ENCODE measurements at places on chromosomes 2 and 18.

DNA sequence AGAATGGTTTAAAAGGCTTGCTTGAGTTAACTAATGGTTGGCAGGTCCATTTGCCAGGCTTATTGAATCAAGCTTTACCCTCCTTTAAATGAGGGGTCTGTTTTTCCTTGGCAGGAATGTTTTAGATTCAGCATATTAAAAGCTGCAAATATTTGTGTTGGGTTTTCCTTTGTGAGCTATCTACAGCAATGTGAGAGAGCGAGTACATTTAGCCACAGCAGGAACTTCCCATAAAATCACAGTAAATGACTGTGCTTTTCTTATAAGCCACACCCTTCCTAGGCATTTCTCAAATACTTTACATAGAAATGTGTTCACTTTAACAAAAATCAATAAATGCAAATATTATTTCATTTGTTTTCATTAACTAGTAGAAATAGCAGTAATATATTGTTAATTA lies 23.9 kb downstream of the CALCRL start:
- no peak for DNase-seq

DNA sequence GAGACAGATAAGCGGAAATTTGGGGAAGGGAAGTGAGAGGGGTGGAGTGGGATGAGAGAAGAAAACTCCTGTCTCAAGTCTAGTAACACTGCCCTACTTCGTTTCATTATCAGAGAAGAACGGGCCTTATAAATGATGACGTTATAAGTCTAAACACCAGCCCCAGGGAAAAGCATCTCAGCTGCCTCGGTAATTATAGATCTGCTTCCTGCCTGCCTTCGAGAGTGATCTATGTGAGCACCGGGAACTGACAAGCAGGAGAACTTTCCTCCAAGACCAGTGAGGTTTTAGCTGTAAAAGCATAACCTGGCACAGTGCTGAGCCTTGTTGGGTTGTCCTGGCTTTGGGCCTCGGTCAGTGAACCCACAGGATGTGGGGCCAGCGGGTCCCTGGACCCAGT lies 227.9 kb upstream of the SIX2 start:
- DNase-seq: no peak

DNA sequence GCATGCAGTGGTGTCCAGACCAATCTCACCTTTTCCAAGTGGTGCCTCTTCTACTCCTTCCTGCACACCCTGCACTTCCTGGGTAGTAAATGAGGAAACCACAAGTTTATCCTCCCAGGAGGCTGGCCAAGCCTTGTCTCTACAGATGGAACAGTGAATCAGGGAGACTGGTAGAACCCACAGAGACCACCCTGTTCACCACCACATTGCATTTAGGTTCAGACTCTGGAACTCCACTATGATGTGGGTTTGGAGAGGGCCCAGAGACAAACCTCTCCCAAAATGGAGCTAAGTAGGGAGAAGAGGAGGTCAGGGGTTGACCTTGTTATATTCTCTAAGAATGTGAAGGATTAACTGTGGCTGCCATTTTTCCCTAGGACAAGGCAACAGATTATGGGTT lies 102.8 kb upstream of the FZD7 start:
- no peak for DNase-seq

- no peak for DNase-seq
These were observed 293.2 kb downstream of the TNS1 start for GRCh38 chr2:217709478-217710210.

GRCh38 chr2:30259071-30259470 lies 27.7 kb downstream of the LBH start:
- DNase-seq: no peak

DNA sequence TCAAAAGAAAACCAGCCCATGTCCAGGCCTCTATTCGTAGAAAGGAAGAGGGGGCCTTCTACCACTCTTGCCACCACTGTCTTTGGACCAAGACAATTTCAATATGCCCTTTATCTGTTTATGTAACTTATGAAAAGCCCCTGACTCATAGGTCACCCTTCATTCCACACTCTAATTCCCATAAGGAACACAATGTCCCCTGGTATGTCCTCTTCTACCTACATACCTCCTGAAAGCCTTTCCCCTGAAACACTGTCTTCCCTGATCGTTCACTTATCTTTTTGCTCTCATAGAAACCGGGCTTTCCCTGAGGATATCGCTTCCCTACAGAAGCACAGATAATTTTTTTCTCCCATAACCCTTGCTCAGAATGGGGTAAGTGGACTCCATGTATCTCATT lies 13.3 kb downstream of the EIF2AK3 start:
- DNase-seq: no peak

DNA sequence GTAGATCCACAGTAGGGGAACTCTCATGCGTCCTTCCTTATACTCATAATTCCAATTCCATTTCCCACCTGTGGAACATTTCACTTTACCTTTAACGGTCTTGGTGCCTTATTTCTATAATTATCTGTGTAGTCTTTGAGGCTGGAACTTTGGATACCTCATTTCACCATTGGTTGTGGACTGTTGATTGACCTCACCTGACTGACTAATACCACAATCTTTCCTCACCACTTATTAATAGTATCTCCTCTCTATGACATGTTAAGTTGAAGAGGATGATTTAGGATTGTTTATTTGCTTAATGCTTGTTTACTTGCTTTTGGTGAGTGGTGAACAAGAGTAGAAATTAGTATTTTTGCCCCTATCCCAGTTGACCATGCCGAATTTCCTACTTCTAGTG lies 50.0 kb downstream of the R3HDM1 start:
- no peak for DNase-seq

DNA sequence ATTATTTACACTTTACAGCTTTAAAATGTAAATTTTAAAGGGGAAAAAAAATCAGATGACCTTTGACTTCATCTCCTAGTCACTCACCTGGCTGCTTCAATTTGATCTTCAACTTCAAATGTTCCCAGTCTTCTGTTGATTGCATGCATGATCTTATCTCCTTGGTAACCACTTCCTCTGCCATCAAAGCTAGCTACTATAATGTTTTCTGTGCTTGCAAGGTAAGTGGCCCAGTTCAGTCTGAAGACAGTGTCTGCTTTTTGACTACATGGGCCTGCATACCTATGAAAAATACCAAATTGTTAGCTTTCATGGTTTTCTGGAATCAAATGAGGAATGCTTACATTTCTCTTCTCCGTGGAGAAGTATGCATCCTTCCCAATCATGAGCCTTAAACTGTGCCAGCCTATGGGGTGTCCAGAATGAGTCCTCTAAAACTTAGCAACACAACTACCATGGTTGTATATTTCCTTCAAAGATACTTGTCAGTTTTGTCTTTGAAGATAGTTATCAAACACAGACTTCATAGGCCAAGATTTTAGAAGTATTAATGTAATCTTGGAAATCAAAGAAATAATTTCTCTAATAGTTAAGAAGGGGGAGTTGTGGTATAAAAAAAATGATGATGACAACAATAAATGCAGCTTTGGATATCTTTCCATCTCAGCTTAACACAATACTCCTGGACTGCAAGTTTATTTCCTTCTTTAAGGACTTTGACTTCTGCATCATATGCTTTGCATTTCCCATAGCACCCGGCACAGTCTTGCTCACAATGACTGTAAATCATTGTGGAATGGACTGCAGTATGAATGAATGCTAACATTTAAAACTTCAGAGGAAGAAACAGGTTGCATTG lies 62.1 kb downstream of the DPP4 start:
- no peak for DNase-seq

- DNase-seq: no peak
These were observed 2.2 kb downstream of the CCDC102B start for GRCh38 chr18:68800075-68800474.

DNA sequence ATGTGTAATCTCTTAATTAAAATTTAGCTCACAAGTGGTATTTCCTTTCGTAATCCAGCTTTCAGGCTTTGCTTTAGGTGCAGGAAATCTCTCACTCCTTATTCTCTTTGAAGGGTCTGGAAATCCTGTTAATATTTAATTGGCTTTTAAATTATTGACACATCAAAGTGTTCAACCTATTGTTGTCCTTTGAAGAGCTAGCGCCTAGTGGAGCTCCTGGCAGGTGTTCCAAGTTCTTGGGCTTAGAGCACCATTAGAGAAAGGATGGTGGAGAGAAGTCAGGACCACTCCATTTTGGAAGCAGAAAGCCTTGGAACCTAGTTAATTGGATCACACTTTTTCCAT lies 92.4 kb downstream of the CABLES1 start:
- DNase-seq: no peak

GRCh38 chr2:168698969-168699368 lies 103.5 kb upstream of the NOSTRIN start:
- DNase-seq: no peak

DNA sequence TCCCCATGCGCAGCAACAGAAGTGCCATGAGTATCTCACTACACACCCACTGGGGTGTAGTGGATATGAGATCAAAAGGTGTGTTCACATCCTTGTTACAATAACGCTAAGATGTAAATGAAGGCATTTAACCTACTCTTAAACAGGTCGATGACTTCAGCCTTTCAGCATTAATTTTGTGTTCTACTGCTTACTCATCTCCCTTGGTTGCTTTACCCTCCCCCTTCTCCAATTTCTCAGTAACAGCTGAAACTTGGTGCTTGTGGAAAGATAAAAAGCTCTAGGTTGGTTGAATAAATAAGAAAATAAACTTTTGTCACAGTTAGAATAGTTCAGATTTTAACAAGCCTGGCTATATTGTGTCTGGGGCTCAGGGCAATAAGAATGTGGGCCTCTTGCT lies 147.5 kb upstream of the SESTD1 start:
- no peak for DNase-seq

DNA sequence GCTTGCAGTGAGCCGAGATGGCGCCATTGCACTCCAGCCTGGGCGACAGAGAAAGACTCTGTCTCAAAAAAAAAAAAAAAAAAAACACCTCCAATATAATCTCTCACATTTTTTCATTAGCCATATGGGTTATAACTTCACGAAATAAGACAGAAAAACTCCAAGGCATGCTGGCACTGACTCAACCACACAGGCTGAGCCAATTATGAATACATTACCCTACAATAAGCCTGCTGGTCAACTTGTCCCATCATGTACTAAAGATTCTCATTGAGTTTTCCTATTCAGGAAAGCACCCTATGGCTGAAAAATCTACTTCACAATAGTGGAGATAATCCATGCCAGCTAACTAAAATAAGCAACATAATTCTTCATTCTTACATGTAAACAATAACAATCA lies 12.8 kb upstream of the MAP3K20 start:
- DNase-seq: no peak

GRCh38 chr2:137927846-137928245 lies 36.4 kb upstream of the HNMT start:
- no peak for DNase-seq

DNA sequence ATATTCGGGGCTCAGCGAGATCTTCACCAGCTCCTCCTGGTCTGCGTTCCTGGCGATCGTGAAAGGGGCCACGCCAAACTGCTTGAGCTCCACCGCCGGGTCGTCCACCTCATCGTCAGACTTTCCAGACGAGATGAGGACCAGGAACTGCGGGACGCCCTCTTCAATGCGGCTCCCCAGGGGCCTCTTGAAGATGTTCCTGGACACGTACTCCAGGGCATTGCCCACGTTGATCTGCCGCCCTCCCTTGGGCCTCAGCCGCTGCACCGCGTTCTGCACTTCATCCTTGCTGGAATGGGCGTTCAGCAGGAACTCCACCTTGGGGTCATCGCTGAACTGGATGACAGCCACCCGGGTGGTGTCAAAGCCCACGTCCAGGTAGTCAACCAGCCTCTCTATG lies 42.1 kb downstream of the COL6A3 start:
- no peak for DNase-seq

DNA sequence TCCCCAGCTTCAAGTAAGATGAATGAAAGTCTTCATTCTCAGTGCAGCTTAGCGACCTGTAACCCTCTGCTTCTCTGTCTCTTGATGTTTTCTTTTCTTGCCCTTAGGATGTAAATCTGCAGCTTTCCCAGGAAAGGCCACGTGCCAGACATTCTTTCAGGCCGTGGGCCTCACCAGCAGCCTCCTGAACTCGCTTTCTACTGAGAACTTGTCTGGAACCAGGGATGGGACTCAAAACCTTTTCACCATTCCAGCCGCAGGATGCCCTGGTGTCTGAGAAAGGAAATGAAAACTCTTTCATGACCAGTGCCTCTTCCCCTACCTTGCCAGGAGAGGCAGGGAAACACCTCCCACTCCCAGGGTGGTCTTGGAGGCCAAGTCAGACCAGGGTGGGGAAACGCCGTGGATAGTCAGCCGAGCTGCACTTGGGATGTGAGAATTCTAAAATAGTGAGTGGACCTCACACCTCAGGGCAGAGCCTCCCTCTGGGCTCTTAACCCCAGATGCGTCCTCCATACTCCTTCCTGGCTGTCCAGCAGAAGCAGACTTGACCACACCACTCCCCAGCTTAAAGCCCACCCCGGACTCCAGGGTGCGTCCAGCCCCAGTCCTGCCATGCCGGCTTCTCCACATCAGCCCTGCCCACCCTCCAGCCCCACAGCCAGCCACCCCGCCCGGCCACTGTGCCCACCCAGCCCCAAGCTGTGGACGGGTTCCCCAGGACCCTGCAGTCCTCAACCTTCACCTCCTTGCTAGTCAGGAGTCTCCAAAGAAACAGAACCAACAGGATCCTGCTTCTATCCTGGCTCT lies 115.5 kb downstream of the TWIST2 start:
- DNase-seq: no peak

DNA sequence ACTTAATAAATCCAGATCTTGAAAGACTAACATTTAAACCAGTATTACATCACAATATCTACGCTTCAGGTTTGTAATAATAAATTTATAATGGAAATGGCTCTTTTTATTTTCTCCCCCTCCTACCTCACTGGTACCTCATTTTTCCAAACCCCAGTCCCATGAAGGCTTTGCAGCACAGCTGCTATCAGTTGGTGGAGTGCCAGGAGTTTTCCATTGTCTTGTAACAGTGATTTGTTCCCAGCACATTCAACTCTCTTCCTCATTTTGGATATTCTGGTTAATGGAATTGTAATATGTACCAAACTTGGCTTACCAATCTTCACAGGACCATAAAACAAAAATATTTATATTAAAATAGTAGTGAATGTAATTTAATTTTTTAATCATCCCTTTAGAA lies 91.2 kb downstream of the VRK2 start:
- no peak for DNase-seq

Data from stimulated activated CD4-positive, alpha-beta T cell treated with anti-CD3 and anti-CD28 coated beads, Interleukin-1b, Interleukin-23, amount 100 ng/mL, for 1 hour (primary cell).